Esophagus squamous epithelium (tissue), 5 donors: ENCODE measurements at places on chromosomes 4 and X. TPM values are rescaled to one million over a fixed set of nuclear protein-coding genes. Genes with fewer than 3 reads are reported as not detected.

- DNase-seq = no peak
Measured at GRCh38 chr4:178165951-178166308, 723.7 kb upstream of the AGA start.

DNA sequence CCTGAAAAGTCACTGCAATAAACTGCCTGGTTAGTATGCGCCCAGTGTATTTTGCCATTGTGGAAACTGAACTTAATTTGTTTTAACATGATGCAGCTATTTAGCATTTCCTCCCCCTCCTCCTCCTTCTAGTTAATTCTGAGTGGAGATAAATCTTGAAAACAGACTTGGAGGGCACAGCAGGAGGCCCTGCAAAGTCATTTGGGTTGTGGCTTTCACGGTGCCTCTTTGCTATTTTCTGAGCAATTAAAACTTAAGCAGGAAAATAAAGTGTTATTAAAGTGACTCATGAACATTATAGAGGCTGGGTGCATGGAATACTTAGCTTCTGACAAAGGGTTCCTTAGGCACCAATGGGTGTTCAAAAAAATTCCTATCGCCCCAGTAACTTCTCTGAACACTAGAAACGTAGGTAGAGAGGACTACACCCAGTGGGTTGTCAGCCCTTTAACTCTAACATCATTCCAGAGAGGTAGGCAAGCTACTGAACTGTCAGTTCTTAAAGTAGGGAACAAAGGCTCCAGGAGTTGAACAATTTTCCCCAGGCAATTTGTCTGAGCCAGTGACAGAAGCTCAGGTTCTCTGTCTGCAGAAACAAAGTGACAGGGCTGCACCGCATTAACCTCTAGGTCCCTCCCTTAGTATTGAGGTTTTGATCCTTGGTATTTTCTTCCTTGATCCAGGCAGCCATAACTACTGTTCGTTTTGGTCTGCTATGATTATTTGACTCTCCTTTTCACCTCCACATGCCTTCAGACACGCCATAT, 158.3 kb upstream of the KIT start:
- no peak for DNase-seq

Gene MAGEA1
- total RNA-seq = not detected

DNA sequence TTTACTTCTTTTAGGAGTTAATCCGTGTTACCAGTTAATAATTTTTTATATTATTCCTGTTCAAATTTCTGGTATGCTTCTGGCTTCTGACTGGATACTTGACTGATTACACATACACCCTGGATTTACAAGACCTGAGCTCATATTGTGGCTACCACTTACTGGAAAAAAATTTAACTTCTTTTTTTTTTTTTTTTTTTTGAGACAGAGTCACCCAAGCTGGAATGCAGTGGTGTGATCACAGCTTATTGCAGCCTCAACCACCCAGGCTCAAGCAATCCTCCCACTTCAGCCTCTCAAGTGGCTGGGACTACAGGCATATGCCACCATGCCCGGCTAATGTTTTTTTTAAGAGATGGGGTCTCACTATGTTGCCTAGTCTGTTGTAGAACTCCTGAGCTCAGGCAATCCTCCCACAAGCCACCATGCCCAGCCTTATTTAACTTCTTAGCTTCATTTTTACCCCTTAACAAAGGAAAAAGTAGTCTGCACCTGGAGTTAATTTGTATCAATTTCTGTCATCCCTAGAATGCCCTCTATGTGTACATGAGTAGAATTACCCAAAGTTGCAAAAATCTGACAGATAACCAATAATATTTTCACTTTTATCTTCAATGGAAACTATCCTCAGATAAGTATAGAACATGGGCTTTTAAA, 50.3 kb downstream of the TMEM165 start:
- no peak for DNase-seq

DNA sequence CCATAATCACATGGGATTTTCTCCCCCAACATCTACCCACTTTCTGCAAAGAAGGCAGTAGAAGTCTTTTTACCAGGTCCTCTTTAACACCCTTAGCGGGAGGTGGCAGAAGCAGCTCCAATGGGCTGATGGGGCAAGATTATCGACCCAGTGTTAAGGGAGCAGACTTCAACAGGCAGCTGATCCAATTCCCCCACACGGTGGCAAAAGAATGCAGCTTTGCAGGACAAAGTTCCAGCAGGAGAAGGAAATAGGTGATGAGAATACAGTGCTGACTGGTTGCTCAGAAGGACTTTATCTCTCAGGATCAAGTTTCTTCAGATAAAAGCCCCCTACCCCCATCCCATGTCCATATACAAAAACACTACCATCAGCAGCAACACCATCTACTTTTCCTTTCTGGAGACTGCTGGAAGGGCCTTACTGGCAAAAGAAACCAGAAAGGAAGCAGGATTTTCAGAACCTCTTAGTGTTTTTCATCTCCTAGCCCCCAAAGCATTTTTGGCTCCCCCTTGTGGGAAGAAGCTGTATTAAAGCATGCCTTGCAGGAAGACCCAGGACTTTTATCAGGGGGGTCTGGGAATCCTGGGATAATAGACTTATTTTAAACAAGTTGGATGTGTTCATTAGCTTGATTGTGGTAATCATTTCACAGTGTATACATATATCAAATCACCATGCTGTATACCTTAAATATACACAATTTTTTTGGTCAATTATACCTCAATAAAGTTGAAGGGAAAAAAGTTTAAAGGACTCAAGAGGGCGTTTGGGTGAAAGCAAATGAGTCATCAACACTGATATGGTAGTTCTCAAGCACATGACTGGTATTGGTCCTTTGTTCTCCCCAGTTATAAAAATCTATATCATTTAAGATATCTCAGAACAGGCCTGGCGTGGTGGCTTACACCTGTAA, 146.4 kb downstream of the GPC3 start:
- DNase-seq = no peak

DNA sequence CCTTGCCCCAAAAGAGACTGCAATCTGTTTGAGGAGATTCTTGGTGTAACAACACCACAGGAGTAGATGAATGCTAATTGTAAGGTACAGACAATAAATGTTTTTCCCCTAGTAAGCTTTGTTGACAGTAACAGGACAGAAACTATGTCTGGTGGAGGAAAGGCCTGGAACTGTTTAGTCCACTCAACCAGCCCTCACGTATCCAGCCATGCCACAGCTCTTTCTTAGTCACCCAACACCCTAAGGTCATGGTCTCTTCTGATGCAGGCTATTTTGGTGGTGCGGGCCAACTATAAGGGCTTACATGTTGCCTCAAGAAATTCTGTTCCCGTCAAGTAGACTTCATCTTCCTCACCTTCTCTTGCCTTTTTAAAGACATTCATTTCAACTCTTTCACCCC, 75.9 kb upstream of the GAB1 start:
- DNase-seq = no peak

DNA sequence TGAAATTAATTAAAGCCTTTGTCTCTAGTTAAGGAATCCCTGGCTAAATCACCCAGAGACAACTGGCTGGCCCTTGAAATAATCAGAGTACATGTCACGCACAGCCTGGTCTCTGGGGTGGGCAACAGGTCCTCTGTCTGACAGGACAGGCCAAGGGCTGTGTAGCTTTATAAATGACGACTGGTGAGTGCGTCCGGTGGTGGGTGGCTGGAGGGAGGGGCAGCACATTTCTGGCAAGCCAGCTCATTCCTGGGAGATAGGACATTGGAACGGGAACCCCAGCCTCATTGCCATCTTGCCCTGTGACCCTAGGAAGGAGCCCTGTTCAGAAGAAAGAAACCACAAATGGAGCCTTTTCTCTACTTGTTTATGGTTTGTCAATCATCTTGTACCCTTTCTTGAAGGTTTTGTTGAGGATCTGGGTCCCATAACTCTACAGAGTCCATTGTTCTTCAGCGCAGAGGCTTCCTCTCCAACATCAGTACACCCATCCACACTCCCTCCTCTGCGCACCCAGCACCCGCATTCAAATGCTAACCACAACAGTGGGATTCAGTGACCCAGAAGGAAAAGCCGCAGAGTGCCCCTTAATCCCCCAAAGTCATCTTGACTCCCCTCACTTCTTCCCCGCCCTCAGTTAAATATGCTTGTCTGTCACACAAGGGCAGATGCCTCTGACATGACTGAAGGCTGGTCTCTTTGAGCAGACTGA, 368.1 kb downstream of the UNC5C start:
- no peak for DNase-seq

DNA sequence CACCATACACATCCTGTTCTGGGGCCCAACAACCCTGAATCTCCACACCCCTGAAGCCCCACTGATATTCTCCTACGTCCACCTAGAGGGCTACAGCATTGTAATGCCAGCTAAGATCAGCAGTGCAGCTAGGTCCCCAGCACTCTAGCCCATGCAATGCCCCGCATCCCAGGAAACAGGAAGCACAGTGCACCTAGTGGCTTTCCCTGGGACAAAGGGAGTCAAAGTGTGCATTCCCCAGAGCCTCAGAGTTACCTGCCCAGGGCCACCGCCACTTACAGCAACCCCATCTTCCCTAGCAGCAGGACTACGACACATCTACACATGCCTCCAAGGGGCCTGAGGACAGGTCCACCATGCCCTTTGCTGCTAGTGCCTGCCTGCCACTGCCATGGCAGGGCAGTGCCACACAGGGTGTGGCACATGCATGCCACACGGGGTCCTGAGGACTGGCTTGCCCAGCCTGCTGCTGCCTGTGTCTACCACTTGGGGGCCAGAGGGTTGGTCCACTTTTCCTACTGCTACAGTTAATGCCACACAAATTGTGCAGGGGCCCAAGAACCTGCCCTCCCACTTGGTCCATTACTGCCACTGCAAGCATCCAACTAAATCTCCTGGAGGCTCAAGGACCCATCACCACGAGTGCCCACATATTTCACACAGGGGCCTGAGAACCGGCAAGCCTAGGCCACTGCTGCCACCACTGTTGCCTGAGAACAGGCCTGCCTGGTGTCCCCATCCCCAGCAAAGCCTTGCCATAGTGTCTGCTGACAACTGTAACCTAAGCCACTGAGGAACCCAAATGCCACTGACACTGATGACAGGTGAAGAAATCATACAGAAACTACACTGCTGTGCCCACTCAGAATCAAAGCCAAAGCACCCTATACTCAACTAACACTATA, 23.7 kb downstream of the TLR6 start:
- no peak for DNase-seq

Gene ASB12
- total RNA-seq = not detected

Gene JCHAIN
- not detected for total RNA-seq

DNA sequence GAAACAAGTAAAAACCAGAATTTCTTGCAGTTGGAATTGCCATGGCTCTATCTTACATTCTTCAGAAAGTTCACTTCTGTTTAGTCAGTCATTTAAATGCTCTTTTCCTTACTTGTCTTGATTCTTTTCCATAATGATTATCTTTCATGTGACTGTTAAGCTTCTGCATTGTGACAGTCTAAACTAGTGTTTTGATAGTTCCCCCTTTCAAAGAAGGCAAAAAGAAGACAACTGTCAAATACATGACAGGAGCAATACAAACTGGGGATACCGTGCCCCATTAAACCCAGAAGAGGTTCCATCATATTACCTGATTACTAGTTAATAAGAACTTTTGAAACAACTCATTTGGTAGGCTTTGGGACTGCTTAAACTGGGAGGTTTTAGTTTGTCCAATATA, 476.2 kb downstream of the PCDH19 start:
- no peak for DNase-seq

Gene KIF4A
- total RNA-seq = 11.0 TPM

Gene MAOB
- 9.9 TPM for total RNA-seq

DNA sequence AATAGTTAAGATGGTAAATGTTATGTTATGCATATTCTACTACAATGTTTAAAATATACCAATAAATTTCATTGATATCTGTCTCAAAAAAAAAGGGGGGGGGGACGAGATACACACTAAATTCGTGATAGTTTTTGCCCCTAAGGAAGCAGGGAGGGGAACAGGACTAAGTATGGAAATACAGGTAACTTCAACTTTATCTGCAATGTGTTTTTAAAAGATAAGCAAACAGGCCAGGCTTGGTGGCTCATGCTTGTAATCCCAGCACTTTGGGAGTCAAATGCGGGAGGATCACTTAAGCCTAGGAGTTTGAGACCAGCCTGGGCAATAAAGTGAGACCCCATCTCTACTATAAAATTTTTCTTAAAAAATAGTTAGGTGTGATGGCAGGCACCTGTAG, 13.4 kb upstream of the CLOCK start:
- DNase-seq = no peak

- no peak for DNase-seq
Measured at GRCh38 chr4:2788532-2789103, 4.3 kb upstream of the SH3BP2 start.

DNA sequence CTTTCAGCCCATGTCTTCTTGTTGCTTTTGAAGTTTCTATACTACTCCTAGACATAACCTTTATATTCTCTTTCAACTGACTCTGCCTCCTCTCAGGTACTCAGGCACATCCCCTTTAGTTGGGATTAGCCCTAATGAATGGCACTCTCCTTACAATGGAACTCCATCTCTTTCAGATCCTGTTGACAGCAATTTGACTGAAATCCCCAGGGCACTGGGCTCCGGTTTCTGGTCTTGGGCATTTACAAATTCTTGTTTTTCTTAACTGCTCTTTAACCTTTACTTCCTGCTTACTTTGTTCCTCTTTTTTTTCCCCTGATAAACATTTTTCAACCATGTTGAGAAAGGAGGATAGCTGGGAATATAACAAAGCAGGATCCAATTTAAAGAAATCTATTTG, 68.9 kb downstream of the ENOX2 start:
- DNase-seq = no peak

DNA sequence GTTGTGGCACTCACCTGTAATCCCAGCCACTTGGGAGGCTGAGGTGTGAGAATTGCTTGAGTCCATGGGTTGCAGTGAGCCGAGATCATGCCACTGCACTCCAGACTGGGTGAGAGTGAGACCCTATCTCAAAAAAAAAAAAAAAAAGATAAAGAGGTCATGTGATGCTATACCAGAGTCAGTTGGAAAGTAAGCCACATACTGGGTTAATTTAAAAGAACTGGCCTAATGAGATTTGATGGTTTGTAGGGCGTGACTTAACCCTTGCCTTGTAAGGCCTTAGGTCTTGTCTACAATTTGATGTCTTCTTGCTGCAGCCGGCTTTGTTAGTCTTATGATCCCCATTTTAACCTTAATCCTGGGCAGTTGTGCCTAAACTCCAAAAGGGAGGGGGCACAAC, 5.2 kb downstream of the MGST2 start:
- no peak for DNase-seq

Gene F8
- 1.2 TPM for total RNA-seq

- no peak for DNase-seq
Measured at GRCh38 chr4:63105839-63106238, 1303.4 kb downstream of the TECRL start.

- no peak for DNase-seq
Measured at GRCh38 chr4:164906368-164906767, 29.4 kb downstream of the APELA start.

Gene COL25A1
- 0.53 TPM for total RNA-seq

Gene BGN
- 26.7 TPM for total RNA-seq

DNA sequence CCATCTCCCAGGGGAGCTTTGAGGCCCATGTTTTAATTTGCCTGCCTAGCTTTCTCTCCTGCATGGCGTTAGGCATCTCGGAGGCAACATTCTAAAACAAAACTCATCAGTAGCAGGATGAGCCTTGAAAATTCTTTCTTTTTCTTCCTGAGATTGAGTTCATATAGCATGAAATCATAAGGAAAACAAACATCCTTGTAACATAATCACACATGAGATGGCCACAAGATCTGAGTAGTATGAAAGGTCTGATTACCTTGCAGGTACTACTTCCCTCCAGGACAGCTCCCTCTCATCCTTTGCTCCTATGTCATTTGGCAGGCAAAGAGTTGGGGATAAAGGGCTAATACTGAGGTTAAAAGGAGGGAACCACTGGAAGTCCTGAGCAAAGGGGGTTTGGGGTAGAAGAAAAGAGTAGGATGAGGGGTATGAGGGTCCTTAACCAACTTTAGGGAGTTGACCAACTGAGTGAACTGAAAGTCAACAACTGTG, 37.5 kb upstream of the CXCL8 start:
- DNase-seq = no peak
